ENCODE measurements at places on chromosomes 5 and 9.

GRCh38 chr5:137374110-137374714 is 124.9 kb downstream of the SPOCK1 start:
- DNase-seq: no peak

- no peak for DNase-seq
These were observed 710 bp downstream of the HSD17B4 start for GRCh38 chr5:119453040-119453373.

GRCh38 chr9:90368928-90369327 is 273.7 kb downstream of the DIRAS2 start:
- DNase-seq: no peak

DNA sequence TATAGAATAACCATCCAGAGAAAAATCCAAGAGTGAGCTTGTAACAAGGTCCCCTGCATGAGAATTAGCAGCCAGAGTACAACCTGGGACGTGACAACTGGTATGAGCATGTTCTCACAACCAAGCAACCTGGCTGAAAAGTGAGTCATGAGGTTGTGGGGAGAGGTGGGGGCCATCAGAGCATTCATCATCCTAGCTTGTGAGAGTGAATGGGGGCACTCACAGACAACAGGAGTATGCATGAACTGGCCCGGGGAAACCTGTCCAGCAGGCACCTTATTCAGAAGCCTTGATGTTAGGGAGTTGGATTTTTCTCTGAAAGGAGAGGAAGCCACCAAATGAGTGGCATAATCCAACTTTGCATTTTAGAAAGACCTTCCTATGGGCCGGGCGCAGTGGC is 113.0 kb downstream of the FRMD3 start:
- DNase-seq: no peak

DNA sequence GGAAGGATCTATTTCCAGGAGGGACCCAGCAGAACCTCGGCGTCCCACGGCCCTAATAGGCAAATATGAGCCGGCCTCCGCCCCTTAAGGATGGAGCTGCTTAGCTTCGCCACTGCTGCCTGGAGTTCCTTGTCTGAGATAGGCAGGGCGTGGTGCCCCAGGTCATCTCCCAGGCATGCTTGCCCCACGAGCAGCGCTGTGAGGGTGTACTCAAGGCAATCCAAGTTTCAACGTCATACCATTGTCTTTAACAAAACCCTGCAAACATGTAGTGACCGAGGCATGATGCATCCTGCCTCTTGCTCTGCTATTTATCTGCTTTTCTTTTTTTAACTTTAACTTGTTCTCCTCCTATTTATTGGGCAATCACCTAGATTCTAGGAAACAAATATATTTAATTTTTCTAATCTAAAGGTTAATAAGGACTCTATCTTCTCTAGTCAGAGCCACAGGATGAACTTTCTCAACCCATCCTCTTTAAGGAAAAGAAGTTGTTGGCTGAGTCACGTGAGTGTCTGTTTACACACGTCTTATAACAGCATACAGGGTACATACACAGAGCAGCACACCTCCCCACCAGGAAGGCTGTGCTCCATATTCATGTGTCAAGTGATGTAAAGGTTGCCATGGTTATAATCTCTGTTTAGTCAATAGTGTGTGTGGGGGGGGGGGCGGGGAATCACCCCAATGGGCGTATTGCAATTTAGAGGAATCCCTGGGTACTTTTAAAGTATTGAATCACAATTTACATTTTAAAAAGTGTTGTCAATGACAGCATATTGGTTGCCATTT is 27.3 kb upstream of the ZSWIM6 start:
- peak; percentile 3 for DNase-seq

DNA sequence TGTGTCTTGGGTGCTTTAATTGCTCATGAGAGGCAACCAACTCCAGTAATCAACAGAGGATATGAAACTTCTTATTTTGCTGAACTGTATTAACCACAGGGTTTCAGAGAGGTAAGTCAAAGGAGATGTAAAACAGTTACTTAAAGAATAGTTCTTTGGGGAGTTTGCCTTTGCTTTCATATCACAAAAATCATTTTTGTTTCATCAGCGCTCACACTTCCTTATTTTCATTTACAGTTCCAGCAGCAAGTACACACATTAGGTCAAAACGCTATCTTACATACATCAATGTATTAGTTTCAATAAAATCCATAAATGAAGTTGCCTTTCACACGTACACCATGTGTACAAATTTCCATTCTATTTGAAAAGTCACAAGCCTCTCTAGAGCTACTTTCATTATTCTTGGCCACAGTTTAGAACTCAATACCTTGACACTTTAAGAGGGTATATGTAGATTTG is 50.1 kb downstream of the ST8SIA4 start:
- peak; percentile 27 for DNase-seq

GRCh38 chr5:100890461-100891008 is 12.5 kb downstream of the ST8SIA4 start:
- peak; percentile 37 for DNase-seq

- DNase-seq: no peak
These were observed 35.8 kb downstream of the DCAF10 start for GRCh38 chr9:37836386-37836785.

GRCh38 chr5:165055476-165055875 is 1550.1 kb downstream of the MAT2B start:
- DNase-seq: no peak

DNA sequence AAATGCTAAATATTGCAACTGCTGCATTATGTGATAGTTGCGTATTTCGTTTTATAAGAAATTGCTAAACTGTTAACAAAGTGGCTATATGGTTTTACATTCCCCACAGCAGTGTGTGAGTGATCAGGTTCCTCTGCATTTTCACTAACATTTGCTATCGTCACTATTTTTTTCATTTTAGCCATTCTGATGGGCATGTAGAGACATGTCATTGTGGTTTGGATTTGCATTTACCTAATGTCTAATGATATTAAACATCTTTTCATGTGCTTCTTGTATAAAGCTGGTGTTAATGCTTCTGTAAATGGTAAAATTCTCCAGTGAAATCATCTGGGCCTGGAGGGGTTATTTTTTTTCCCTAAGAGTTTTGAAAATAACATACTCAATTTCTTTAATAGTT is 61.6 kb downstream of the ERCC6L2 start:
- DNase-seq: no peak

DNA sequence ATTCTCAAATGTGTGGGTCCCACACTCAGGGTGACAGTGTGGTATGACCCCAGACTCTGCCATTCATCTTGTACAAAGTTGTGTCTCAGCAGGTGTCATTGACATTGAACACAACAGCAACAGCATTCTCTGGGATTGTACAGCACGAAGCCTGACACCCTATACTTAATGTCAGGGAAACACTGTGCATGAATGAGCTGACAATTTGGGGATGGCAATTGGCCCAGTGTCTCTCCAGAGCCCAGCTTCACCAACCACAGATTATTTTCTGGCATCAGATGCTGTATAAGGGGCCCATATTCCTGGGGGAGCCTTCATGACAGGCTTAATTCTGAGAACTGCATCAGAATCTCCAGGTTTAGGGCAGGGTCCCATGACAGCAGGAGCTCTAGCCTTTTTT is 143.2 kb downstream of the GCNT1 start:
- no peak for DNase-seq

DNA sequence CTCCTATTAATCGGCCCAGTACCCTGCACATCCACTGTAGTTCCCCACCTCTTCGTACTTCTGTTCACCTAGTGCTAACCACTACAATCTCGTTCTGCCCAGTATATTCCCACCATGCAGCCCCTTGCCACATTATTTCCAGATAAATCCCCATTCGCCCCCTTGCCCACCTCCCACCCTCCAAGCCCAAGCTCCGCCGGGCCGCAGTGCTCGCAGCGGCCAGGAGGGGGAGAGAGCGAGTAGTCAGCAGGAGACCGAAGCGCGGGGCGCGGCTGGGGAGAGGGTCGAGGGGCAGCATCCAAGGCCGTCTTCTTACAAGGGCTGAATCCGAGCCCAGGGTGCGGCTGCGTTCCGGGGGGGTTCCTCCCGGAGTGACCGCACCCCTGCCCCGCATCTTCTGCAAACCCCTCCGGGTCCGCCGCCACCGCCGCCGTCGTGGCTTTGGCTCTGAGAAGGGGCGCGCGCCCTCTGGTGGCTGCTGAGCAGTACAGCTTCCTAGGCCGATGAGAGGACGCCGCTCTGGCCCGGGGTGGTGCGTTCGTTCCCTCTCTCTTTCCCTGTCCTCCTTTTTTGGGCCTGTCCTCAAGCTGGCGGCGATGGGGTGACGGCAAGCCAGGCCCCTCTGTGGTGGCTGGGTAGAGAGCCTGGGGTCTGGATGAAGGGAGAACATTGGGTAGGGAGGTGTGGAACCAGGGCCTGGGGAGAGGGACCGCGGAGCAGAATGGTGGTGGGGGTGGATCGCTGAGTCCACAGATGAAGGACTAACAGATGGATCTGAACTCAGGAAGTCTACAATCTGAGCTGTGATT is 30.0 kb upstream of the PSD2 start:
- DNase-seq: peak; percentile 78

- no peak for DNase-seq
These were observed 19.2 kb upstream of the NANS start for GRCh38 chr9:98037357-98037756.

- DNase-seq: no peak
These were observed 3.9 kb downstream of the GABRA1 start for GRCh38 chr5:161851691-161852299.

GRCh38 chr5:124856726-124857125 is 110.3 kb upstream of the ZNF608 start:
- DNase-seq: no peak

- no peak for DNase-seq
These were observed 200.8 kb downstream of the DAB2IP start for GRCh38 chr9:121852241-121852640.

DNA sequence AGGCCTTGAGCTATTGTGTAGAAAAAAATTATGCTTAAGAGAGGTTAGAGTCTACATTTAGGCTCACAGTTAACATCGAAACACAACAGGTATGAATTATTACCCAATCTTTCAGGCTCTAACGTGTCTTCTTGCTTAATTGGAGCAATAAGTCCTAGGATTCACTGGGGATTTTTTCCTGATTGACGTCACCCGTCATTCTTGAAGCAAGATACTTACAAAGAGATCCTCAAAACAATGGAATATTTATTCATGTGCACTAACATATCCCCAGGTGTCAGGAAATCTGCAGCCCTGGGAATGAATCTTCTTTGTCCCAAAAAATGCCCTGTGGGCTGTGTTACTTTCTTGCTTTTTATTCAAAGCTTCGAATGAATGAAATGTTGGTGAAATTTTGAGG is 413.5 kb downstream of the NFIB start:
- no peak for DNase-seq

- DNase-seq: no peak
These were observed 138.1 kb upstream of the WWC1 start for GRCh38 chr5:168153263-168153875.

DNA sequence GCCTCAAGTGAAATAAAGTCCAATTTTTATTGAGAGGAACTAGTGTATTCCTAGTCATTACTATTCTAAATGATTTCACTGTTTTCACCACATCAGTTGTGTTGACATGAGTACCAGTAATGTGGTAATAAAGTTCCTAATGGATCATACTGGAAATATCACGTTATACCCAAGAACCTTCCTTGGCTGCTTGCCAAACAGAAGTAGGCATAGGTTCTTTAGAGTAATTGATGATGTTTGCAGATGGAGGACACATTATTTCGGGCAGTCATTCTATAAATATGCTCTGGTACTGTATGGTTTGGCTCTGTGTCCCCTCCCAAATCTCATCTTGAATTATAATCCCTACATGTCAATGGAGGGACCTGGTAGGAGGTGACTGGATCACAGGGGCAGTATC is 15.1 kb downstream of the SNCAIP start:
- DNase-seq: no peak

DNA sequence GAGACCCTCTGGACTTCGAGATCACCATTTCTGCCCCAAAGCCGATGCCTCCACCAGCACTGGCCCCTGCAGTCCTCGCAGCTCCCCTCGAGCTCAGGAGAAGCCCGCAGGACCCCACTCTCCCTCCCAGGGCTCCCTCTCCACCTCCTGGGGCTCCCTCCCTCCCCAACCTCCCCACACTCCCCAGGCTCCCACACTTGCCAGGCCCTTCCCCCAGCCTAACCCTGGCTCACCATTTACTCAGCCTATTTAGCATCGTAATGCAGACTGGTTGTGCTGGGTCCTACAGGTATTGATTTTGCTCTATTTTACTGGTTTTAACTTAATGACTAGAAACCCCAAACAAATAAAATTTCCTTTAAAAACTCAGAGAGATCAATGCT is 23.7 kb upstream of the TMEM250 start:
- DNase-seq: no peak

GRCh38 chr5:83485842-83486241 is 14.3 kb downstream of the VCAN start:
- no peak for DNase-seq

- DNase-seq: no peak
These were observed 101.4 kb downstream of the LPAR1 start for GRCh38 chr9:110936719-110937452.

- DNase-seq: no peak
These were observed 3.9 kb downstream of the PLPPR1 start for GRCh38 chr9:101032426-101032825.

- DNase-seq: no peak
These were observed 274.3 kb upstream of the DMRT1 start for GRCh38 chr9:567128-567746.

DNA sequence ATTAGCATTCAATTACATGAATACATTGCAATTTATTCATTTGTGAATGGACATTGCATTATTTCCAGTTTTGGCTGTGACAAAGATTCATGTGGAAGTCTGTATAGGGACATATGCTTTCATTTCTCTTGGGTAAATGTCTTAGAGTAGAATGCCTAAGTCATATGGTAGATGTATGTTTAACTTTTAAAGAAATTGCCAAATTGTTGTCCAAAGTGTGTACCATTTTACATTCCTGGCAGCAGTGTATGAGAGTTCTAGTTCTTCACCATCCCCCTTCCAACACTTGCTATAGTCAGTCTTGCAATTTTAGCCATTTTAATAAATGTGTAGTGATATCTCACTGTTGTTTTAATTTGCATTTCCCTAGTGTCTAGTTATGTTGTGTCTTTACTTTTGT is 122.2 kb downstream of the TMC1 start:
- no peak for DNase-seq

DNA sequence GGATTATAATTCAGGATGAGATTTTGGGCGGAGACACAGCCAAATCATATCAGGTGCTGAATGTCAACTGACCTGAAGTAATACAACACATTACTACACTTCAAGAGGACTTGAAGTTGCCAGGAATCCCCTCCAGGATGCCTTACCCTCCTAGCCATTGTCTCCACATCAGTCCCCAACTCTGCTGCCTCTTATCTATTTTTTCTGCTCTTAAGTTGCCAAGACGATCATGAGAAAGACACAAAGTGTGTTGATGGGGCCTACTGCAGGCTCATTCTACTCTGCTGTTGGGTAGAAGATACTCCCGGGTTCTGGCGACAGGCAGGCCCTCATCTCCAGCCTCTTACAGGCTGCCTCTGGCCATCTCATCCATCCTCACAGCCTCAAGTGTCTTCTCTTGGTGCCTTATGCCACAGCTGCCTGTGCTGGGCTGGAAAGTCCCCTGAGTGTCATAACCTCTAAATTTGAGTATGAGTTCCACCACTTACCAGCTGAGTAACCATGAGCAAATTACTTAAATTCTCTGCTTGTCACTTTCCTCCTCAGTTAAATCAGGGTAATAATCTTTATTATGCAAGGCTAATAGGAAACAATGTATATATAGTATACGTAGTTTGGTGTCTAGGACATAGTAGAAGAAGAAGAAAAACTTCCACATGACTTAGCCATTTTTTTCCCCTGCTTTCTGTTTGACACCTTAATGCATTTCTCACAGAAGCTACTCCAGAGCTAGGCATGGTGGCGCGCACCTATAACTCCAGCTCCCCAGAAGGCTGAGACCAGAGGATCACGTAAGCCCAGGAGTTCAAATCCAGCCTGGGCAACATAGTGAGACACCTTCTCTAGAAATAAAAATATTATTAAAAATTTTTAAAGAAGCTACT is 73.0 kb upstream of the SNX2 start:
- DNase-seq: no peak

GRCh38 chr5:140554454-140554853 is 2.8 kb downstream of the SRA1 start:
- no peak for DNase-seq
